ENCODE measurements at places on chromosomes 5 and 9. TPM values are rescaled to one million over a fixed set of nuclear protein-coding genes. Genes with fewer than 3 reads are reported as not detected.

Gene SLC44A1
- total RNA-seq = 13.5 TPM

Gene LRRC19
- total RNA-seq = not detected

Gene HTR4
- total RNA-seq = 0.22 TPM

Gene TAF11L5
- total RNA-seq = not detected

GRCh38 chr5:142405023-142405422, 80.2 kb upstream of the SPRY4 start:
- no peak for DNase-seq

- DNase-seq = no peak
Observed at GRCh38 chr9:108756746-108757490, 98.9 kb downstream of the ACTL7B start.

DNA sequence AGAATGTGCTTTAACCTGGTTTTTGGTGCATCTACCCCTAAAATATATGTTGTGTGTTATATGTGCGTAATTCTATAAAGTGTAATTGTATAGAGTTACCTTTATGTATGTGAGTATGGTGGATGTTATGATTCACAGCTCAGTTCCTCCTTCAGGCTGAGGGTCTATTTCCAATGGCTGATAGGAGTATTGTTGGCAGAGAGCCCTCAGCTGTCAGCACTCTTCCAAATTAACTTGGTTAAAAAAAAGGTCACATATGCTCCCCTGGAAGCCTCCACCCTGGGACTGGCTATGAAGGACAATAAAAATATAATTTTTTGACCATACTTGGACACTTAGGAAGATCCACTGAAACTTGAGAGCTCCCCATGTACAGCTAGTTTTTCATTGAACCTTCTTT, 250.4 kb upstream of the CDH12 start:
- no peak for DNase-seq

DNA sequence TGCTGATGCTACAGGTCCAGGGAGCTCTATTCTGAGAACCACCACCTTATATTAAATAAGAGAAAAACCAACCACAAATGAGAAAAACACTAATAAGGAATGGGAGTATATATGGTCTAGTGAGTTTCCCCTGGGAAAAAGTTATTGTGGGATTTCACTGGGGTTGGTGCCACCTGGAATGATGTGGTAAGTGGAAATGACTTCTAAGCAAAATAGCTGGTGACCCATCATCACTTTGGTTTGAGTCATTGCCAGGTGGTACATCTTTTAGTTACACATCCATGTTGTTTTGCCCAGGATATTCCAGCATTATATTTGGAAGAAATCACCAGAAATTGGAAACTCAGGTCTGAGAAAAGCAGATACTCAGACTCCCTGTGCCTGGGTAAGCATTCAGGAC, 437.3 kb downstream of the DTWD2 start:
- DNase-seq = no peak

- no peak for DNase-seq
Observed at GRCh38 chr5:157172403-157172802, 6.3 kb upstream of the GARIN3 start.

- no peak for DNase-seq
Observed at GRCh38 chr9:113828221-113828620, 47.9 kb upstream of the ZNF618 start.

- no peak for DNase-seq
Observed at GRCh38 chr9:27933210-27934025, 360.1 kb upstream of the C9orf72 start.

- DNase-seq = no peak
Observed at GRCh38 chr5:17482790-17483189, 15.2 kb upstream of the TAF11L2 start.

DNA sequence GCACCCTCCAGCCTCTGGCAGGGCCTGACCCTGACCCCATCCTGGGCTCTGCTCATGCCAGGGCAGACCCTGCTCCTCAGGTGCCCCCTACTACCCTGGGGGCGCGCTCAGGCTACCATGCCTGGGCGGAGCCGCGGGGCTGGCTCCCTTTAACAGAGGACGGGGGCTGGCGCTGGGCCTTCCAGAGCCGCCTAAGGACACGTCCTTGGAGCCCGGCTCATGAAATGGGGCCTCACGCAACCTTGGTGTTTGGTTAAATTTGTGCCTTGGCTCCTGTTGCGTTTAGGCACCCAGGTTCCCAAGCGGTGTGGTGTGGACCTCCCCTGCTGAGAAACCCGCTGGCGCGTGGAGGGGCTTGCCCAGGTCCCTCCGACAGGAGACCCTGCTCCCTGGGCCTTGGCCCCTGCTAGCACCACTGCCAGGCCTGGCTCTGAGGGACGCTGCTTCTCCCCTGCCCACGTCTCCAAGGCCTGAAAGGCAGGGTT, 3.4 kb upstream of the EHMT1 start:
- peak; percentile 40 for DNase-seq

DNA sequence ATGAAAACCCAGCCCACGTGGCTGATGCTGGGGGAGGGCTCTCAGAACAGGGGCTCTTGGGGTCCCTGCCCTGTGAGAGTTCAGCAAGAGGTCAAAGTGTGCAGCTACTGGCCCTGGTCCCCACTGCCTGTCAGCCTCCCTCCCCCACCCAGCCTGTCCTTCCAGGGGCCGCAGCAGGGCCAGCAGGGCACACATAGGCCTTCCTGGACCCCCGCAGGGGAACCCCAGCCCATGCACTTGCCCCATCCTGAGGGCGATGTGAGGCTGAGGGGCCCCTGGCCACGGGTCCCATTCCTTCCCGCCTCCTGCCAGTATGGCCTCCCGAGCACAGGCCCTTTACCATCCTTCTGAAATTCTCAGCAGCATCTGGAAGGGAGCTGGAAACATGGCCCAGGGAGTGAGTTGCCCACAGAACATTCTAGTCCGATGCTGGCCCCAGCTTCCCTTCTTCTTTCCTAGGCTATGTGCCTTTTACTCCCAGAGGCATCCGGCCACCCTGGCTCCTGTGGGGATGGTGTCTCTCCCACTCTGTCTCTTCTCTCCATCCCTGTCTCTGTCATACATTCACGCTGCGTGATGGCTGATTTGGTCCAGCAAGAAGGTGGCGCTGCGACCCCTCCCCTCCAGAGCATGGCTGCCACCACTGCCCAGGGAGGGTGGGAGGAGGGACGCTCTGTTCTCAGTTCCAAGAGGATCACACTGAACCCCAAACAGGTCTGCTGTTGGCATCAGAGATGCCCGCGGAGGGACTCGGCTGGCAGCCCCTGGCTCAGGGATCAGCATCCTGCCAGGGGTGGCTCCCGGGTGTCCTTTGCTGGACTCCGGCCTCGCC, 19.6 kb downstream of the MRPL36 start:
- DNase-seq = peak; percentile 34

DNA sequence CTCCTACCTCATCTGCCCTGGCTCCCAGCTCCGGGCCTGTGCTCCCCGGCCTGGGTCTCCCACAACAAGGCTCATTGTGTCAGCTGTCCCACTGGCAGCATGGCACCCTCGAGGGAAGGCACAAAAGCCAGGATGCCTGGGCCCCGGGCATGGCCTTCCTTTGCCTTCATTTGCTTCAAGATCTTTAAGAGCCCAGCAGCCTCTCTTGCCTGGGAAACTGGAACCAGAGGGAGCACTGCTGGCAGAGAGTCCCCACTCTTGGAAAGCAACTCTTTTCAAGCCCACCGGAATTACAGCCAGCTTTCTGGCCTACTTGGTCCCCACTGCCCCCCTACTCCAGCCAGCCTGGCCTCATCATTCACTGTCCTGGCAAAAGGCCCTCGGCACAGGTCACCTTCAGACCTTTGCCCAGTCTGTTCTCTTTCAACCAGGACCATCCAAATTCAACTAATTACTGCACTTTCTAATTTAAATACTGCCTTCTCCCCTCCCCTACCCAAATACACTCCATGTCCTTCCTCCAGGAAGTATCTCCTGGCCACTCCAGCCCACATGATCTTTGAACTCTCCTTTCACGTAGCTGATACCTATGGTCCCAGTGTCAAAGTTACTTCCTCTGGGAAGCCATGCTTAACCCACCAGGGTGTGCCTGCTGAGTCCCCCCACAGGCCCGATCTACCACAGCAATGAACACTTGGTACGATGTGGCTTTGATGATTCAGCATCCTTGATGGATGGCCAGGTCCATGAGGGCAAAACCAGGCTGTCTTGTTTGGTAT, 8.9 kb downstream of the ZER1 start:
- DNase-seq = no peak

Measured in Right ventricle myocardium superior (tissue), 1 donor.